ENCODE measurements at places on chromosomes 11 and 22.

DNA sequence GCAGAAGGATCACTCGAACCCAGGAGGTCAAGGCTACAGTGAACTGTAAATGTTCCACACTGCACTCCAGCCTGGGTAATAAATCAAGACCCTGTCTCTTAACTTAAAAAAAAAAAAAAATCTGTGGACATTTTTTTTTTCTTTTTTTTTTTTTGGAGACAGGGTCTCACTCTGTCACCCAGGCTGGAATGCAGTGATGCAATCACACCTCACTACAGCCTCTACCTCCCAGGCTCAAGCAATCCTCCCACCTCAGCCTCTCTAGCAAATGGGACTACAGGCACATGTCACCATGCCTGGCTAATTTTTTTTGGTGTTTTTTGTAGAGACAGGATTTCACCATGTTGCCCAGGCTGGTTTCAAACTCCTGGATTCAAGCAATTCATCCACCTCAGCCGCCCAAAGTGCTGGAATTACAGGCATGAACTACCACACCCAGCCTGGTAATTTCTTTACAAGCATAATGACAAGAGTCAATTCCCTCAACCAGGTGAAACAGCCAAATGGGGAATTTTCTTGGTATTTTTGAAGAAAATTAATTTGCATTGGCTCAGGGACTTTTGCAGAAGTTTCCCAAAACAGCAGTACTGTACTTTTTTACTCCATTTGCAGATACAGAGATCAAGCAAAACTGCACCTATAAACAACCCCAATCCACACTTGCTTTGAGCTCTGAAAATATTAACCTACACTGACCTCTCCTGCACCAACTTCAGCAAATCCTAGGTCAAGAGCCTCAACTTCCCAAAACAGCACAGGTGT is 44.0 kb downstream of the MRTFA start:
- no peak for DNase-seq

DNA sequence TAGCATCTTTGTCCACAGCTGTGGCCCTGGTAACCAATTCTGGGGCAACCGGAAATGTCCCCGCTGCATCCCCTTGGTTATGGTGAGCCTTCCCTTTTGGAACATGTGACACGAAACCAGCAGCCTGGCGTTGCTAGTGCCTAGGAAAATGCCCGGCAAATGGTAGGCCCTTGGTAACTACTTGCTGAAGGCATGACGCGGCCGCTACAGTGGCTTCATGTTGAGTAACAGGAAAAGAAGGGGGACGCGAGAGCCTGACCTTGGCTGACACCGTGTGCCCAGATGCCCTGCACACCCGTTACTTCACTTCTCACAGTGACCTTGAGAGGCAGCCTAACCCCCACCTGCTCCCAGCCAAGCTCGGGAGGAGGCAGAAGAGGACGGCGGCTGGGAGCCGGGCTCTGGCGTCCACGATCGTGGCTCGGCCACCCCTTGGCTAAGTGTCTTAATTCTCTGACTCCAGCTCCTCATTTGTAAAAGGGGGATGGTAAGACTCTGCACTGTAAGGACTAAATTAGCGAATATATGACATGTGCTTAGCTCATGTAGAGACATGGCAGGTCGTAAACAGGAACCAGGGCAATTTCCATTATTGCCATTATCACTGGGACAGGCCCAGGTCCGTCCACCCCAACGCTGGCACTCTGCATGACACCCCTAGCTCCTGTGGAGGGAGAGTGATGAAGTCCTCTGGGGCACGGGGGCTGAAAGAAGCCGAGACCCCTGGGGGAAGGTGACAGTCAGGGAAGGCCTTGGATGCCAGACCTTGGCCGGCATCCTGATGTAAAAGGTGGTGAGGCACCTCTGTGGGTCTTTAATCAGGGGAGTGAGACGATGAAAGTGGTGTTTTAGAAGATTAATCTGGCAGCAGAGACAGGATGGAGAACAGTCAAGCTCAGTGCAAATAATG is 18.9 kb downstream of the IFT27 start:
- no peak for DNase-seq

DNA sequence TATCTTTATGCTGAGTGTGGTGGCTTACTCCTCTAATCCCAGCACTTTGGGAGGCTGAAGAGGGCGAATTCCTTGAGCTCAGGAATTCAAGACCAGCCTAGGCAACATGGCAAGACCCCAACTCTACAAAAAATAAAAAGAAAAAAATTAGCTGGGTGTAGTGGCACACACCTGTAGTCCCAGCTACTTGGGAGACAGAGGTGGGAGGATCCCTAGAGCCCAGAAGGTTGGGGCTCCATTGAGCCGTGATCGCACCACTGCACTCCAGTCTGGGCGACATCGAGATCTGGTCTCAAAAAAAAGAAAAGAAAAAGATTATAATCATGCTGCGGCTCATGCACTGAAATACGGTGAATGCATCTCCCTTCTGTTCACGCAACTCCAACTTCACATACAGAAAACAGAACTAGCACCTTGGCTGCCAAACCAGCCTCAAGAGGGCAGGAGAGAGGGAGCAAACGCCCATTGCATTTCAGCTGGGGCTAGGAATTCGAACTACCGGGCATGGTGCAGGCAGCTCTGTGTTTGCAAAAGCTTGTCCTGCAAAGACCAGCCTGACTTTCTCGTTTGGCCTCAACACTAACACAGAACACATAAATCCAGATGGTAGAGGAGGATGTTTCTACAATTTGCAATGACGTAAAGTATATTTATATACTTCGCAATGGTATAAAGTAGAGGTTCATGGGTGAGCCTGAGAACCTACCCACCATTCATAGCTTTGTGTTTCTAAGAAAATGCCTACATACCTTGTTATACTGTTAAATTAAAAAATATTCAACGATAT is 6.3 kb upstream of the SYNGR1 start:
- peak; percentile 19 for DNase-seq

DNA sequence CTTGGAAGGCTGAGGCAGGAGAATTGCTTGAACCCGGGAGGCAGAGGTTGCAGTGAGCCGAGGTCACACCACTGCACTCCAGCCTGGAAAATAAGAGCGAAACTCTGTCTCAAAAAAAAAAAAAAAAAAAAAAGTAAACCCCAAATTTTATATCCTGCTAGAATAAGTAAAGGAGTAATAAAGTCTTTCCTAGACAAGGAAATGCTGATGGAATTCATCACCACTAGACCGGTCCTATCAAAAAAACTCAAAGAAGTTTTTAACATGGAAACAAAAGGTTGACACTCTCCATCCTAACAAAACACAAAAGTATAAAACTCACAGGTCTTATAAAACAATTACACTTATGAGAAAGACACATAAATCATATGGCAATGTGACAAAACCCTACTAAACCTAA is 213.9 kb downstream of the SBF2 start:
- DNase-seq: no peak

DNA sequence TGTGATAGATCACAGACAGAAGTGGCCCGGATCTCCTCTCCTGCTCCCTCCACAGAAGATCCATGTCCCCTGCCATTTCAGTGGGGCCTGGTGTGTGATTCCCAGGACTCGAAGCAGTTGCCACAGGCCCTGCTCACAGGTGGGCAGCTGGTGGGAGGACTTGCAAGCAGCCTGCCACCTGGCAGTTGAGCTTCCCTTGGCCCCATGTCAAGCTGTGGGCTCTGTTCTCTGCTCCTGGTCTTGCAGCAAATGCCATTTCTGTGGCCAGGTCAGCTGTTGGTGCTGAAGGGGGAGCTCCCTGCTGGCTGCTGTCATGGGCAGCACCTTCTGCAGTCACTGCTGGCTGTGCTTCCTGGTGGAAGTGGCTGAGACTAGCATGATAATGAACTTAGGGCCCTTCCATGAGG is 59.1 kb upstream of the SLC22A12 start:
- no peak for DNase-seq

DNA sequence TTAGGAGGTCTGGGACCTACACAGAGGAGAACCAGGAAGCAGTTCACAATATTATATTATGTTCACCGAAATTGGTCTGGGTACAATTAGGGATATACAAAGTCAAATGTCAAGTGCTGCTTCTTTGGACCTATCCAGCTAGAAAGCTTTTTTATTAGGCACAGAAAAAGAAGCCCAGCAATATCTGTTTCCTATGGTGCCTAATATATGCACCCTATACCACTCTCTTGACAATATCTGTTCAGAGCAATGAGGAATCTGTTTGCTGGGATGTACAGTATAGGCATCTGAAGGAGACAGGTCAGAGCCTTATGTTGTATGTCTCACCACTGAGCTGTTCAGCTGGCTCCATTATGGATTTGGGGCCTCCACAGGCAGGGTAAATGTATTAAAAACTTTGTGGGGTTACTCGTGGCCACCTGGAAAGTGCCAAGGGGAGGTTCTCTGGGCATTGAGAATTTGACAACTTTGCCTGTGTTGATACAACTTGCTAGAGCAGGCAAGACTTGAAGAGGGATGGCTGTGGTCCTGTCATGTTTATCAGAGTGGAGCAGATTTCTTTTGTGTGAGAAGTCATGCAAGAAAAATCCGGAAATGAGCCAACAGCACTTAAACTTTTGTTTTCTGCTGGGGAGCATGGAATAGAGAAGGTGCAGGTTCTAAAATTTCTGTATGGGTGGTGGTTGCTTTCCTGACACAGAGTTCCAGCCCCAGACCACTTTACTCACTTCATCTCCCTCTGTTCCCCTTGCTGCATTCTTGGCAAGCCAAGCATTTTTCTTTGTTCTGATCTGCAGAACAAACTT is 10.1 kb downstream of the STIM1 start:
- DNase-seq: no peak

- DNase-seq: no peak
These were observed 35.6 kb upstream of the DDI1 start for GRCh38 chr11:104000798-104001197.

GRCh38 chr11:44779736-44780520 is 53.2 kb downstream of the TSPAN18 start:
- no peak for DNase-seq

- DNase-seq: no peak
These were observed 48.2 kb downstream of the RTL6 start for GRCh38 chr22:44449683-44450425.

GRCh38 chr11:10575346-10576034 is 7.0 kb upstream of the LYVE1 start:
- no peak for DNase-seq

- DNase-seq: peak; percentile 82
These were observed 118.6 kb downstream of the HIPK3 start for GRCh38 chr11:33375688-33376311.

DNA sequence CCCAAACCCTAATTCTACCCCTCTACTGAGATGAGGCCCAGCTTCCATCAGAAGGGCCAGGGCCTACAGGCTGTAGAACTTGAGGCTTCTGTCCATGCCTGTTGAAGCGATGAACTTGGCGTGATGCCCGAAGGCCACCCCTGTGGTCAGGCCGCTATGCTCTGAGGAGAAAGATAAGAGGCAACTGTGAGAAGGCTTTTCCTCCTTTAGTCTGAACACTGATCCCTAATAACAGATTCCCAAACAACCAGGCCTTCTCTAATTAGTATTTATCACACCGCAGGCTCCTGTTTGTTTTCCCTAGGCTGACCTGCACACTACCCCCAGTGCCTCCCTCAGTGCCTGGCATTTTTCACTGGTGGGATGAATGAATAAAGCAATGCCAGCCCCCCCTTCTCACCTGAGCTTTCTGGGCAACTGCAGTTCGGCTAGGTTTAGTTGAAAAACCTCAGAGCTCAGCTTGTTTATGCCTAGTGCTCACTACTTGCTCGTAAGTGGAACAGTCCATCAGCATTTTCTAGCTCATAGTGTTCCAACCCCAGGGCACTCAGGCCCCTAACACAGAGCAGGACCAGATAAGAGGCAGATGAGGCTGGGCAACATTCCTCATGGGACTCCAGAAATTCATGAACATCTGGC is 15.2 kb downstream of the PRPF19 start:
- DNase-seq: no peak

- DNase-seq: no peak
These were observed 131.1 kb upstream of the NCAM1 start for GRCh38 chr11:112829971-112830654.

DNA sequence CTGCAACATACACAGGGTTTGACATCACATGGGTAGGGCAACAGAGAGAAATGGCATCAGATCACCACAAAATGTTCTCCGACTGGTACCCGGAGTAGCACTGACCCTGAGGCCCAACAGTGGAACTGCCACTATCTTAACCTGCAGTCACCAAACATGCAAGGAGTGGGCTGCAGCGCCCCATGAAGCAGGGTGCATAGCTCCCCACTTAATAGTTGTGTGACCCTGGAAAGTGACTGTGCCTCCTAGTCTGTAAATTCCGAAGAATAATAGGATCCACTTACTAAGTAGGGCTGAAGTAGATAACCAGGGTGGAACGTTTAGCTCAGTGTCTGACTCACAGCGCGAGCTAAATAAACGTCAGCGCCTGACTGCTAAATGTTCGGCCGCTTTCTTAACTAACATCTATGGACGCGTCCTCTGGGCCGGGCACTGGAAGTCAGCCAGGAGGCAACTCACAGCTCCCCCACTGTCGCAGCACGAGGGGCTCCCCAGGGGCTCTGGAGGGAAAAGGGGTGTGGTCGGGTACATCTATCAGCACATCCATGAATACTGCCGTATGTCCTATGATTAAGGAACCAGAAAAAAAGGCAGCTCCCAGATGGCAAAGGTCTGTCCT is 777 bp downstream of the LTO1 start:
- no peak for DNase-seq

DNA sequence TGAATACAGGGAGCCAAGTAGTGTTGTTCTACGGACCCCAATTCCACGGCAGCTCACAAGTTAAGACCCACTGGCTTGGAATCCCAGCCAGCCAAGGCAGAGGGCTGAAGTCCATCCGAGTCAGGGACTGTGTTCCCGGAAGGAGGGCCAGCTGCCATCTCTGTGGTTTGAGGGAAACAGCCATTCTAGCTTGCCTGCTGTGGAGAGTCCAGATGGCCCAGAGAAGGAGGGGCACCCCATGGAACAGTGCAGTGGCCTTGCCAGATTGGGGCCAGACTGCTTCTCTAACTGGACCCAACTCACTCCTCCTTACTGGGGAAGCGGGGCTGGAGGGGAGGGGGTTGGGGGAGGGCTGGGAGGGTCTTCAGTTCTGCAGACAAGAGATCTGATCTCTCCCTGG is 156.4 kb downstream of the FAM181B start:
- DNase-seq: no peak

GRCh38 chr22:49768951-49769690 is 58.6 kb downstream of the BRD1 start:
- DNase-seq: no peak

GRCh38 chr11:84993386-84993785 is 633.8 kb downstream of the DLG2 start:
- no peak for DNase-seq

GRCh38 chr11:12938590-12939247 is 70.4 kb upstream of the RASSF10 start:
- DNase-seq: no peak
